ENCODE measurements at places on chromosomes 6 and 20. TPM values are rescaled to one million over a fixed set of nuclear protein-coding genes. Genes with fewer than 3 reads are reported as not detected.

DNA sequence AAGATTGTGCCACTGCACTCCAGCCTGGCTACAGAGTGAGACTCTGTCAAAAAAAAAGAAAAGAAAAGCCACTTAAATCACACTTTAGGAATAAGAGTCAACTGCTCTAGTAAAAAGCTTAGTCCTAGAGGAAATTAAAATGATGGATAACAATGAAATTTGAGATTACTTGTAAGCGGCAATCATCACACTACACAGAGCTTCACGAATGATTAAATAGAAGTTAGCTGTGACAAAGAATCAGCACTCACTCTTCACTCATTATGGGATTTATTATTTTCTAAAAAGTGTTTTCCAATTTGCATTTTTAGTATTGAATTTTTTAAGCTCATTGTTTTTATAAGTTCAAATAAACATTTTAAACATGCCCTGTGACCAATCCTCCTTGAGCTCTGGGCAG lies 718.0 kb downstream of the UTRN start:
- no peak for DNase-seq

GRCh38 chr6:66128243-66128642 lies 421.2 kb upstream of the EYS start:
- DNase-seq, result no peak

GRCh38 chr6:123527406-123527805 lies 109.3 kb downstream of the TRDN start:
- no peak for DNase-seq

GRCh38 chr20:2176946-2177345 lies 75.3 kb downstream of the STK35 start:
- no peak for DNase-seq

DNA sequence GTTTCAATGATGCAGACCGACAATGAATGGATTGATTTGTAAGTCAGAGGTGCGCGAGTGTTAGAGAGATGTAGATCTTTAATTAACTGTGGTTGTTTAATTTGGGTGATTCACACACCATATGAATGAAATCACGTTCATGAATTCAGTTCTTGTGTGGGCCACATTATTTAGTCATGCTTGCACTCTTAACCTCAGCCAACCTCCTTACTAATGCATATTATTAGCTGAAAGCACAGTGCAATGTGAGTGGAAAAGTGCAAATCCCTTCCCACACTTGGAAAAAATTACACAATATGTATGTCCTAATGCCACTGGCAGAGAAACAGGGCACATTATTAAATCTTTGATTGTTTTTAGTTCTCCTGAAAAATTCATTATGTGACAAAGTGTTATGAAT lies 512.5 kb downstream of the BCKDHB start:
- no peak for DNase-seq

CRISP3 gene
- total RNA-seq, result not detected
